NAMALWA (cell line): ENCODE measurements at places on chromosomes 2 and 18.

- no peak for DNase-seq
Measured at GRCh38 chr18:4433717-4434116, 21.4 kb downstream of the DLGAP1 start.

DNA sequence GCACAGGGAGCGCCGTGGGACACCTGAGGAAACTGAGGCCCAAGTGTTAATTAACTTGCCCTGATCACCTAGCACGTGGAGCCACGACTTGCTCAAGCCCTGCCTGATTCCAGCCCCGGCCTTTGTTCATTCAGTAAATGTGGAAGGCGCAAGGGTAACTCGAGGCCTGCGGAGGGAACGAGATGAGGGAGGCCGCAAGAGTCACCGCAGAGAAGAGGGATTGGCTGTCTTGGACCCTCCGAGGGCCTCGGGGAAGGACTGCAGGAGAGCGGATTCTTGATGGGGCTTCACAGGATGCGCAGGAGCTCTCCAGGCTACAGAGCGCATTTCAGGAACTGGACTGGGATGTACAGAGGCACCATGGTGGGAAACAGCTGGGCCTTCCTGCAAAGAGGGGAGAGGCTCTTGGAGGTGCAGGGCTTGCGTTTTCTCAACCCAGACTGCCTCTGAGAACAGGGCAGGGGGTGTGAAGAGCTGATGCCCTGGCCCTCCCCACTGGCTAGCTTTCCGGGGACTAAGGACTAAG, 511 bp upstream of the ANKMY1 start:
- no peak for DNase-seq

DNA sequence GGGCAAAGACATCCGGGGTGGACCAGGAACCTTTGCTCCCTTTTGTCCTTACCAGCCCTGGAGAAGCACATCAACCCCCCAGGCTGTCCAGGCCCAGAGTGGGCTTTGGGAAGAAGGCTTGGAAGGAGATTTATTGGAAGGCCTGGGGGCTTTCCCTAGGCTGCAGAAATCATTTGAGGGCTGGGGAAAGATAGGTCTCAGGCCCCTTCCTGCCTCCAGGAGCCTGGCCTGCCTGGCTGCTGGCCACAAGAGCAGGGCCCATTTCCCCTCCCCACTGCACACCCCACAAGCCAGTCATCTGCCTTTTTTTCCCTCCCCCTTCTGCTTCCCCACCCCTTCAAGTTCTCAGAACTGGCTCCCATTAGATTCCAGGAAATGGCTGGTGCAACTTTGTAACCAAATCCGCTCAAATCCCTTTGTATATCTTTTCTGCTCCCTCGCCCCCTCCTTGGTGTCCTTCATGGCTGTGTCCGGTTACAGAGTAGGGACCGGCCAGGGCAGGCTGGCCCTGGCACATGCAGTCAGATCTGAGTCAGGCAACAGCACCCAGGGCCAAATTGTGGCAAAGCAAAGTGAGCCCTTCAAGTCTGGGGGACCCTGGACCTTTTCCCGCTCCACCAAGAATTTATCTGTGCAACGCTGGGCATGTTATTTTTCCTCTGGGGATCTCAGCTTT, 20.8 kb upstream of the TNP1 start:
- no peak for DNase-seq

DNA sequence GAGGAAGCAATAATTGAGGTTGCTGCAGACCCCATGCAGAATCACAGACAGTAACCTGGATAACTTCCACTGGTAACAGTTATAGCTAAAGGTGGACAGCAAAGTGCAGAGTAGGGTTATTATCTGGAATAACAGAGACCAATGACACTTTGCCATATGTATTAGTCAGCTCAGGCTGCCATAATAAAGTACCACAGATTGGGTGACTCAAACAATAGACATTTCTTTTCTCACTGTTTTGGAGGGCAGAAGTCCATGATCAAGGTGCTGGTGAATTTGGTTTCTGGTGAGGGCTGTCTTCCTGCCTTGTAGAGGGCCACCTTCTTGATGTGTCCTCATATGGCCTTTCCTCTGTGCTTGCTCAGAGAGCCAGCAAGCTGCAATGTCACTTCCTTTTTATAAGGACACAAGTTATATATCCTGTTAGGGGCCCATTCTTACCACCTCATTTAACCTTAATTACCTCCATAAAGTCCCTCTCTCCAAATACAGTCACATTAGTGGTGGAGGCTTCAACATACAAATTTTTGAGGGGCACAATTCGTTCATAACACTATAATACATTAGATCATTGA, 191.0 kb upstream of the LRP1B start:
- no peak for DNase-seq

GRCh38 chr18:45981821-45982220, 14.7 kb upstream of the EPG5 start:
- DNase-seq = no peak

DNA sequence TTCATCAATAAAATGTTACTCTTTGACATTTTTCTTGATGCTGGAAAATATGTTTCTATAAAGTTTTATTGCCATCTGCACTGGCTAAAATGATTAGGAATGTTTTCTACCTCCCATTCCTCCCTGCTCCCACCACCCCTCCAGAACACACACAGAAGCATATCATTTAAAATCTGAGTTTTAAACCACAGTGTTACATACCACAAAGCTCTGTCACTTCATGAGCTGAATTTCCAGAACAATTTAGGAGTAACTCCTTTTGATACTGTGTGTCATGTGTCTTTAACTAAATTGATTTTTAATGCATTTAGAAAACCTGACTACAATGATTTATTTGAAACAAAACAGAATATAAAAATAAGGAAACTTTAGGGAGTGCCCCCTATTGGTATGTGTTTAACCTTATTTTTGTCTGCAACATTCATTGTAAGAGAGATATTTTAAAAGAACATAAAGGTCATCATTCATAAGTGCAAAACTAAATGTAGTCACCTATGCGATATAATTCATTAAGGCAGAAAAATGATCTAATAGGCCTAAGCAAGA, 52.0 kb downstream of the FEZ2 start:
- no peak for DNase-seq

DNA sequence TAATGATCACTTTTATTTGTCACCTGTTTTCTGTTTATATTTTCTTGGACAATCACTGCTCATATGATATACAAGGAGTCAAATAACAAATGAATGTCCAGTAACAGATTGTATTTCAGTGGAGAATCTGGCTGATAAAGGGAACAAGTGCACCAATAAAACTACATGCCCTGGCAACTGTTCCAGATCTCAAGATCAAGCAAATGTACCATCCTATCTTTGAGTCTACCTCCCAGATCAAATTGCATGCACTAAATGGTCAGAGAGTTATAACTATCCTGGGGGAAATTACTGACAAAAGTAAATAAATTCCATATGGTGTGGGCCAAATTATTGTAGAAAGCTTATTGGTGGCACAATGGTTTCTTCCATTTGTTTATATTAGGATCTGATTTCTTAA, 452.8 kb downstream of the MBD2 start:
- DNase-seq = no peak

DNA sequence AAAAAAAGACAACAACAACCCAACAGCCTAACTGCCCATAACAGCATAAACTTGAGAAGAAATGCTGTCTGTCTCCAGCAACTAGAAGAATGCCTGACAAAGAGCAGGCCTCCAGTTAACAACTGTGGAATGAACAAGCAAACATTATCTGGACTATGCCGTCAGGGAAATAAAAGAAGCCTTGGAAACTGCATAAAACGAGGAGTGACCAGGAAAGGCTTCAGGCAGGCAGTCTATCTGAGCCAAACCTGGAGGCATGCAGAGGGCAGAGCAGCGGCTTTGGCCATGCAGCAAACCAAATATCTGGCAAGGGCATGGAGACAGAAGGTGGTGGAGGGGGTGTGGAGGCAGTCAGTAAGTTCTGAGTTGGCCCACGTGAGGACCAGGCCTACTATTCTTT, 11.1 kb downstream of the HES6 start:
- DNase-seq = no peak

DNA sequence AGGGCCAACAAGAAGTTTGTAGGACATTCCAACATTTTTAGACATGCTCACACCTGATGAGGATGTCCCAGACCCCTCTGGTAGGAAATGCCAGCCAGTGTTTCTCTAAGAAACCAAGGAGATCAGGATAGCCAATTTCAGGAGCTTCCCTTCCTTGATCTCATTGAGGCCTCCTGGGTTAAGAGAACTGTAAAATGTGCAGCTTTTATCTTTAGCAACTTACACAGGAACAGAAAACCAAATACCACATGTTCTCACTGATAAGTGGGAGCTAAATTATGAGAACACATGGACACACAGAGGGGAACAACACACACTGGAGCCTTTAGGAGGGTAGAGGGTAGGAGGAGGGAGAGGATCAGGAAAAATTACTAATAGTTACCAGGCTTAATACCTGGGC, 99.6 kb upstream of the MAP2 start:
- no peak for DNase-seq

DNA sequence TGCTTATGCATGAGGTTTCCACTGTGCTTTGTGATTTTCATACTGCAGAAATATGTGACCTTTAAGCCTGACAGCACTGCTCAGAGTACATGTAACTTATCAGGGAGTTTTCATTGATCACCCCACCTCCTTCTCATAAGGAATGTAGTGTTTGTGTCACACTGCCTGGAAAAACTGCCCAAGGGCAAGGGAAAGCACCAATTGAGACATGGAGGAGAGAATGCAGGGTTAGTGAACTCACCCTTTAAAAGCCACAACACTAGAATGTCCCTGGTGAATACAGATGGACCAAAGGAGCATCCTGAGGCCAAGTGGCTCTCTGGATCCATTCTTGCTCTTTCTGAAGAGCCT, 147.2 kb upstream of the SPATS2L start:
- DNase-seq = no peak

DNA sequence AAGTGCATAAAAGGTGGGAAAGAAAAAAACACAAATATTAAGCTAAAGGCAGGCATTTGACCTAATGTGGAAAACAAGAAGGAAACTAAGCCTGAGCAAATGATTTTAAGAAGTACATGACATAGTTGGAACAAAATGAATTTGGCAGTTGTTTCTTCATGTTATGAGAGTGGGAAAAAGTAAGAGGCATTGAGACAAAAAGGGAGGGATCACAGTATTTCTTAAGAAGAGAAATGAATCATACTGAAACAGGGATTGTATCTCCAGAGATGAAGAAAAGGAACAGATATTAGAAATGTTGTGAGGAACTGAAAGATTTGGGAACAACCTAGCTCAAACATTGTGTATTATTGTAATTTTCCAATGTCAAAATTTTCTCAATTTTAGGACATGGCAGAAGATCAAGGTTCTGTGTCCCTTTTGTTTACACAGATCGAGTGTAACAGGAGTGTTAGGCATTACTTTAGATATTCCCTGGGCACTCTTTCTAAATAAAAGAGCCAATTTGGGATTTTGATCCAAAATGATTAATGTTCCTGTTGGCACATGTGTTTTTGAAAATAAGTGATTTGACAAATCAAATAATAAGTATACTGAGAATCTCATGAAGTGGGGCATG, 98.6 kb downstream of the CALCRL start:
- no peak for DNase-seq

DNA sequence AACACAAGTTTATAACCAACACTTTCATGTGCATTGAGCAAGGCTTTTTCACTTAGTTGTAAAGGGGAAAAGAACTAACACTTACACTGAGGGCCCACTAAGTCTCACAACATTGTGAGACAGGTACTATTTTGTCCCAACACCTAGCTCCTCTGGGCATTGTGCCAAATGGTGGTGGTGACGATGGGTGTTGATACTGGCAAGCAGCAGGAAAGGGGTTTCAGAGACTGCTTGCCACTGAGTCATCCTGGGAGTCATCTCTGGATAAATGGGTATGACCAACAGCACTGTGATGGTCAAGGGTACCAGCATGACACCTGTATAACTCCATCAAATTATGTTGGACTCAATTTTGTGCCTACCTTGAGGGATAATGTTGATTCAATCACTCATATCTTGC, 138.8 kb upstream of the ITGA6 start:
- DNase-seq = peak; percentile 11

DNA sequence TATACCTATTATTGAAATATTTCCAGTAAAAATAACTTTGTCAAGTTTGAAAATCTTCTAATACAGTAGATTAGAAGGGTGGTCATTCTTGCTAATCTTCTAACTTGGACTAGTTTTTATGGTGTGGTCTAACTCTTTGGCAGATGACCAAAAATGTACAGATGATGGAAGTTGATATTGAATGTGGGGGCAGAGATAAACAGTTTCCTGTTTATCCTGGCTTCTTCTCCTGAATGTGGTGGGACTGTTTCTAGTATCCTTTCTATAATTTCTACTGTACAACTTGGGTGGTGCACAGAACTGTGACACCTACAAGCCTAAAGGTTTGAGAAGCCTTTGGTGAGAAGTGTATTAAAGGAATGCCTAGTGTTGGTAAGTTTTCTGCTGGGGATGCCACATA, 178.7 kb downstream of the PDE11A start:
- DNase-seq = no peak

GRCh38 chr2:198016243-198016642, 211.8 kb downstream of the PLCL1 start:
- no peak for DNase-seq

GRCh38 chr2:30276455-30276911, 45.1 kb downstream of the LBH start:
- DNase-seq = no peak

DNA sequence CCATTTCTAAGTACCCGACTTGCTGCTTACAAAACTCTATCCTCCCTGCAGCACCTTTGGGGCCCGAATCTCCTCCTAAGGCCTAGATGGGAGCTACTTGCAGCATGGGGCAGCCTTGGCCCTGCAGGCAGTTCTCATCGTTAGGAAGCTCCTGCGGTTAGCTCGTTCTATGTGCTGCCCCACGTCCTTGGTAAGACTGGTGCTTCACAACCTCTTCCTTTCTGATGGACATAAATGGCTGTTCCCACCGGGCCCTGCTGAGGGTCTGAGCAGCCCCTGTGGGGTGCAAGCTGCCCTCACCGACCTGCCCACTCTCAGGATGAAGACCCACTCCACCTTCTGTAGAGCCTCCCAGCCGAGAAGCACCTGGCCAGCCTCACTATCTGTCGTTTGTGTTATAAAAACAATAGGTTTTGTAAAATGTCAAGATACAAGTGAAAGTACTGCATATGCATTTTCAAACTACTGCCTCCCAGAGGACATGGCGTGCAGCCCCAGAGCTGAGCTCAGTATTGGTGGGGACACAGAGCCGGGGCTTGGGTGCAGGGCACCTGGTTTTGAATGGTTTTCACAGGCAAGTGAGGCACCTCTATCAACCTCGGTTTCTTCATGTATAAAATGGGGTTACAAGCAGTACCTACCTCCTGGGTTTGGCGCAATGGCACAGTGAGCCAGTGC, 19.4 kb downstream of the OTOF start:
- no peak for DNase-seq

DNA sequence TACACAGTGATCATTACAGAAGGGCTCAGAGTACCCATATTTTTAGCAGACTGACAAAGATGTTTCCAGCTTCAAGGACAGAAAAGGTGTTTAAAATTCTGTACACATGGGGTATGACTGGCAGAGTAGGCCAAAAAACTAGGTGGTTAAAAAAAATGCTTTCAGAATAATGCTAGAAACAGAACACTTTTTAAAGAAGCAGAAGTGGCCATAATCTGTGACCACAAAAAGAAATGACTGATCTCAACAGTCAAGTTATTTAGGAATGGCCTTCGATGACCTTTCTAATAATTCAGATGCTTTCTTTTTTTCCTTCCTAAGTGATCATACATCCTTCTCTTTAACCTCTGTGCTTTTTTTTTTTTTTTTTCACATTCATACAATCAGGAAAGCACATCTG, 4.1 kb upstream of the AQP4 start:
- no peak for DNase-seq

GRCh38 chr18:72468021-72468710, 76.0 kb downstream of the CBLN2 start:
- DNase-seq = peak; percentile 1
